ENCODE measurements at places on chromosomes 12 and 14. TPM values are rescaled to one million over a fixed set of nuclear protein-coding genes. Genes with fewer than 3 reads are reported as not detected.

RNF212B gene
- not detected for total RNA-seq

SLC7A7 gene
- total RNA-seq: 1.3 TPM

SYCP3 gene
- not detected for total RNA-seq

GPR65 gene
- total RNA-seq: not detected

ACSS3 gene
- total RNA-seq: not detected

LBHD2 gene
- total RNA-seq: not detected

ALX1 gene
- not detected for total RNA-seq

HNF1A gene
- not detected for total RNA-seq

NANOG gene
- under 0.01 TPM for total RNA-seq

COPS7A gene
- 63.6 TPM for total RNA-seq

B4GALNT3 gene
- 11.6 TPM for total RNA-seq

MORN3 gene
- total RNA-seq: not detected

EML5 gene
- 0.51 TPM for total RNA-seq

PLXNC1 gene
- 0.05 TPM for total RNA-seq

SERPINA9 gene
- total RNA-seq: not detected

PIP4K2C gene
- 41.4 TPM for total RNA-seq

CLEC2A gene
- total RNA-seq: not detected

ENO2 gene
- 11.1 TPM for total RNA-seq

CLEC4C gene
- not detected for total RNA-seq

CLEC14A gene
- 0.05 TPM for total RNA-seq

OR6C4 gene
- not detected for total RNA-seq

SERPINA3 gene
- 3.5 TPM for total RNA-seq

KITLG gene
- 11.8 TPM for total RNA-seq

GLS2 gene
- total RNA-seq: 6.0 TPM

SYT1 gene
- total RNA-seq: 0.49 TPM

SAMD15 gene
- 0.35 TPM for total RNA-seq

DIO2 gene
- not detected for total RNA-seq

PROX2 gene
- total RNA-seq: not detected

GALNT8 gene
- total RNA-seq: not detected

EPYC gene
- not detected for total RNA-seq

RND1 gene
- total RNA-seq: 0.46 TPM

PDZRN4 gene
- not detected for total RNA-seq
